ENCODE measurements at places on chromosomes 1 and 21.
A peak's percentile ranks its signal among the peaks of the same experiment; 100 is the strongest.

GRCh38 chr1:224498574-224499170 lies 64.1 kb upstream of the WDR26 start:
- peaks cover 52% of the 10 kb centered on the region for H3K4me1 ChIP-seq
- peak overlapping the region; percentile 91 for H3K27ac ChIP-seq
- DNase-seq, result peak; percentile 46
- peaks cover 6% of the 10 kb centered on the region for H3K27me3 ChIP-seq
- no peaks in the 10 kb centered on the region for H3K36me3 ChIP-seq

DNA sequence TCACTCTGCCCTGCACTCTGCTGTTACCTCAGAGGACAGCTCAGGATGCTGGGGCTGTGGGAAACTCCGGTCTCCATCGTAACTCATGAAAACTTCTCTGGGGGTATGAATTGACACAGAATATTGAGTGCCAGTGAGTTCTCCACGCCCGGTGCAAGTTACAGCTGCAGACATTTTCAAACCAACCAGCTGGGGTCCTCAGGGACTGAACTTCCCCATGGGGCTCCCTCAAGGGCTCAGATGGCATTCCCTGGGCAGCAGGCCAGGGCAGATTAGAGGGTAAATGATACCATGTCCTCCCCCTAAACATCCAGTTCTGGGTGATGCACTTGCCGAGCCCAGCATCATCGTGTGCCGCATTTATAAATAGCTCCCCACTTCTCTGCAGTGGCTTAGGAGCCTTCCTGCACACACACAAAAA lies 27.8 kb upstream of the CCSAP start:
- H3K4me3 ChIP-seq, result no peak overlapping the region
- peaks cover 17% of the 10 kb centered on the region for H3K27me3 ChIP-seq

GRCh38 chr1:63261736-63262458 lies 60.5 kb upstream of the FOXD3 start:
- no peaks in the 10 kb centered on the region for H3K4me1 ChIP-seq
- peaks cover 41% of the 10 kb centered on the region for H3K27me3 ChIP-seq
- no peaks in the 10 kb centered on the region for H3K36me3 ChIP-seq
- no peak overlapping the region for H3K4me3 ChIP-seq

- H3K4me3 ChIP-seq, result no peak overlapping the region
- no peaks in the 10 kb centered on the region for H3K4me1 ChIP-seq
- no peak for DNase-seq
- H3K36me3 ChIP-seq, result no peaks in the 10 kb centered on the region
- H3K27ac ChIP-seq, result no peak overlapping the region
Observed at GRCh38 chr1:96660503-96660902, 61.1 kb upstream of the PTBP2 start.

GRCh38 chr1:114054148-114054547 lies 74.9 kb downstream of the OLFML3 start:
- DNase-seq, result no peak
- no peak overlapping the region for H3K4me3 ChIP-seq
- no peaks in the 10 kb centered on the region for H3K36me3 ChIP-seq
- no peak overlapping the region for H3K27ac ChIP-seq
- H3K4me1 ChIP-seq, result no peaks in the 10 kb centered on the region

DNA sequence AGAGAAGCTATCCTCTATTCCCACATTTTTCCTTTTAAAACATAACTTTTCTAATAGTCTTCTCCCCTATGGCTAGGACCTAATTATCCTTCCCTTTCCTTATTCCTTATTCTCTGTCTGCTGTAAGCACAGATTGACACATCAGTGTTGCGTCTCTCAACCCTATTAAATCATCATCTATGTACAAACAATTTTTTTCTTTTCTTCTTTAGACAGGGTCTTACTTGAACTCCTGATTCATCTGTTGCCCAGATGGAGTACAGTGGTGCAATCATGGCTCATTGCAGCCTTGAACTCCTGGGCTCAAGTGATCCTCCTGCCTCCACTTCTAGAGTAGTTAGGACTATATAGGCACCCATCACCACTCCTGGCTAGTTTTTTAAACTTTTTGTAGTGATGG lies 8.3 kb downstream of the KLHDC9 start:
- H3K36me3 ChIP-seq, result peaks cover 80% of the 10 kb centered on the region
- H3K27ac ChIP-seq, result no peak overlapping the region
- H3K27me3 ChIP-seq, result no peaks in the 10 kb centered on the region
- peaks cover 29% of the 10 kb centered on the region for H3K4me1 ChIP-seq
- DNase-seq, result no peak

DNA sequence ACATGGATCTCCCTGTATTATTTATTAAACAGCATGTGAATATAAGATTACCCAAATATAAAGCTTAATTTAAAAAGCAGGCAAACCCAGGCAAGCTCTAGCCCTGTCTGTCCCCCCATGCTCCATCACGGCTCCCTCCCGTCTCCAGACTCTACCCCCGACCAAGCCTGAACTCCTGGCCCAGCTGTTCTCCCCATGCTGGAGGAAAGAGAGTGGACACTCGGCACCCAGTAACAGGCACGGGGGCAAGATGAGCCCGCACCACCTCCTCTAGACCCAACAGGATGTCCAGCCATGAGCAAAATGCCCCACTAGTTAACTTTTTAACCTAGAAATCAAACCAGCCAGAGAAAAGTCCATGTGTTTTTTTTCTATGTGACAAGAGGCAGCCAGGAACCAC lies 19.3 kb downstream of the SLC19A1 start:
- no peaks in the 10 kb centered on the region for H3K27me3 ChIP-seq
- no peak overlapping the region for H3K4me3 ChIP-seq
- no peak overlapping the region for H3K27ac ChIP-seq

DNA sequence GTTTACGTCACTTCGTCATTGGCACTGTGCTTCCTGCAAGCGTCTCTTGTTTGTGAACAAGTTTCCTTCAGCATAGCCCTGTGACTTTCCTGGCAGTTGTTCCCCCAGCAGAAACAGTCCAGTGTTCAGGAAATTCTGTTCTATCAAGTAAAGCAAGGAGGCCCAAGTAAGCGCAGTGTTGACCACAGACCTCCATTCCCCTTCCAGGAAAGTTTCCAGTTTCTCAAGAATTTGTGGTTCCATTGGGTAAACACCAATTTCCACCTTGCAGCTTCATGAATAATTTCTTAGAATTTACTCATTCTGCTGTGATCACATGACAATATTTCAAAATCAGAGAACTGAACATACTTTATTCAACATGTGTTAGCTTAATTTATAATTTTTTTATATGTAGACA lies 88.5 kb upstream of the ETV3 start:
- peaks cover 48% of the 10 kb centered on the region for H3K27me3 ChIP-seq
- no peak for DNase-seq
- H3K36me3 ChIP-seq, result no peaks in the 10 kb centered on the region
- H3K27ac ChIP-seq, result no peak overlapping the region
- no peak overlapping the region for H3K4me3 ChIP-seq

DNA sequence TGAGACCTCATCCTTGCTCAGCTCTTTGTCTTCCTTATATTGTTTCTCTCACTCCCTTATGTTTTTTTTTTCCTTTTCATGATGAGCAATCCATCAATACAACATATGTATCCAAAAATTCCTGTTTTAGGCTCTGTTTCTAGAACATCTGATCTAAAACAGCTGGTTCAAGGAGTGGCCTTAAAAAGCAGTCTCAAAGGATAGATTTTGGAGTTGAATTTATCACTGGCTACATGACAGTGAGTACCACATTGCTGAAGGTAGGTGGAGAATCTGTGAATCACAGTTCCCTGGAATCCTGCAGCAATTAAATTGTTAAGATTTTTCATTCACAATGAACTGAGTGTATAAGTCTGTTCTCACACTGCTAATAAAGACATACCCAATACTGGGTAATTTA lies 155.8 kb upstream of the ADAMTS5 start:
- no peak overlapping the region for H3K27ac ChIP-seq
- H3K4me3 ChIP-seq, result no peak overlapping the region
- H3K4me1 ChIP-seq, result no peaks in the 10 kb centered on the region
- no peak for DNase-seq
- no peaks in the 10 kb centered on the region for H3K27me3 ChIP-seq

GRCh38 chr1:31238986-31239613 lies 587 bp downstream of the NKAIN1 start:
- peak overlapping the region; percentile 55 for H3K4me3 ChIP-seq
- H3K27me3 ChIP-seq, result peaks cover 67% of the 10 kb centered on the region
- no peaks in the 10 kb centered on the region for H3K36me3 ChIP-seq
- peak; percentile 32 for DNase-seq
- H3K27ac ChIP-seq, result no peak overlapping the region

DNA sequence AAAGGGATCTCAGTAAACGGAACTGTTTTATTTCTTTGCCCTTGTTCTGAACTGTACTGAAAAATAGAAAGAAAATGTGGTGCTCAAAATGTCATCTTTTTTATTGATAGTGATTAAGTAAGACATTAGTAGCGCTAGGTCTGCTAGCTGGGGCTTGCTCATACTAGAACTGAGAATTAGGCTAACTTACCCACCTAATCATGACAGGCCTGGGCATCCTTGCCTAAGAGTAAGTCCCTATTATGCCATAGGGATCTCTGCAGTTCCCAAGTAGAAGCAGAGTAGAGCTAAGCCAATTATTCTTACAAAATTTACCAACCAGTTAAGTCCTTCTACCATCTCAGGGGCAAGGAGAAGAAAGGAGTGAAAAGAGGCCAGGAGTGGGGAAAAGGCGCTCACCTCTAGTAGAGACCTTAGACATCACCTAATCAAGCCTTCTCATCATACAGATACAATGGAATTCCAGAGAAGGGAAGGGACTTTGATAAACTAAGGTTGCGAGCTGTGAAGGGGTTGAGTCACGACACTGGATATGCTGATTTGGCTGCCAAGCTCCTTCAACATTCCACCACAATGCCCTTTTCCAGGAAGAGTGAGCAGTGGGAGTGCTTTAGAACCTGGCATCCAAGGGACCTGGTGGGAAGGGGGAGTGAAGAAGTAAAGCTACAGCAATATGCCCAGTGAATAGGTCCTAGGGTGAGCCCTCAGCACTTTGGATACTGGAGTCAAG lies 27.7 kb upstream of the RPTN start:
- H3K4me1 ChIP-seq, result peaks cover 24% of the 10 kb centered on the region
- no peaks in the 10 kb centered on the region for H3K36me3 ChIP-seq
- DNase-seq, result no peak
- no peak overlapping the region for H3K27ac ChIP-seq

GRCh38 chr1:2987773-2988172 lies 33.5 kb upstream of the ACTRT2 start:
- H3K4me3 ChIP-seq, result no peak overlapping the region
- peak; percentile 5 for DNase-seq
- H3K4me1 ChIP-seq, result no peaks in the 10 kb centered on the region
- H3K27ac ChIP-seq, result no peak overlapping the region

DNA sequence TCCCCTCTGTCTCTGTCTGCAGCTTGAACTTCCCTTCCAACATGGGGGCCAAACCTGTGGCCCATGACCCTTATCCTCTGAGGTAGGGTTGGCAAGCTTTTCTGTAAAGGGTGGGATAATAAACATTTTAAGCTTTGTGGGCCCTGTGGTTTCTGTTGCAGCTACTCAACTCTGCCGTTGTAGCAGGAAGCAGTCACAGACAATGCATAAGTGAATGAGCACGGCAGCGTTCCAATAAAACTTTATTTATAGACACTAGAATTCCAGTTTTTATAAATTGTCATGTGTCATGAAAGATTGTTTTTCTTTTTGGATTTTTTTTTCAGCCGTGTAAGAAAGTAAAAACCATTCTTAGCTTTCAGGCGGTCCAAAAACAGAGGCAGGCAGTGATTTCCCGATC lies 18.2 kb upstream of the CDK18 start:
- no peak for DNase-seq
- H3K27ac ChIP-seq, result no peak overlapping the region
- peaks cover 63% of the 10 kb centered on the region for H3K27me3 ChIP-seq
- no peak overlapping the region for H3K4me3 ChIP-seq
- H3K36me3 ChIP-seq, result no peaks in the 10 kb centered on the region

GRCh38 chr1:230752407-230752806 lies 5.2 kb downstream of the CAPN9 start:
- H3K4me1 ChIP-seq, result peaks cover 2% of the 10 kb centered on the region
- no peaks in the 10 kb centered on the region for H3K36me3 ChIP-seq
- H3K27ac ChIP-seq, result no peak overlapping the region
- peaks cover 16% of the 10 kb centered on the region for H3K27me3 ChIP-seq
- no peak overlapping the region for H3K4me3 ChIP-seq
- no peak for DNase-seq

DNA sequence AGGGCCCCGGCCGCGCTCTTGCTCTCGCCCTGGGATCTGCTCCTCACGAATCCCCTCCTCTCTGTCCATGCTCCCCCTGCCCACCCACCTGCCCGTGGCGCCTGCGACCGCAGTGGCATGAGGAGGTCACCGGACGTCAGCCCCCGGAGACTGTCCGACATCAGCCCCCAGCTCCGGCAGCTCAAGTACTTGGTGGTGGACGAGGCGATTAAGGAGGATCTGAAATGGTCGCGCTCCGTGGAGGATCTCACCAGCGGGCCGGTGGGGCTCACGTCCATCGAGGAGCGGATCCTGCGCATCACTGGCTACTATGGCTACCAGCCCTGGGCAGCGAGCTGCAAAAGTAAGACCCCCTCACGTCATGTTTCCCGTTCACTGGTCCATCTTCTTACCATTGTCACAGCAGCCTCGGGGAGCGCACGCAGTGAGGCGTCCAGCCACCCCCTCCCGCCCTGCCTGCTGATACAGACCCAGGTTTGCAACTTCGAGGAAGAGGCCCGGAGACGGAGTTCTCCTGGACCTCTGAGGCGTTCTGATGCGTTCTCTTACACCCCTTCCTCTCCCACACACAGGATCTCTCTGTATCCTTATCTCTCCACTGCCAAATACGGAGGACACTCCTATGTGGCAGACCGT lies 1.1 kb downstream of the SLC35F3 start:
- H3K27me3 ChIP-seq, result peaks cover 65% of the 10 kb centered on the region
- no peaks in the 10 kb centered on the region for H3K36me3 ChIP-seq
- no peak for DNase-seq
- H3K4me1 ChIP-seq, result peaks cover 7% of the 10 kb centered on the region
- no peak overlapping the region for H3K4me3 ChIP-seq
- H3K27ac ChIP-seq, result no peak overlapping the region

DNA sequence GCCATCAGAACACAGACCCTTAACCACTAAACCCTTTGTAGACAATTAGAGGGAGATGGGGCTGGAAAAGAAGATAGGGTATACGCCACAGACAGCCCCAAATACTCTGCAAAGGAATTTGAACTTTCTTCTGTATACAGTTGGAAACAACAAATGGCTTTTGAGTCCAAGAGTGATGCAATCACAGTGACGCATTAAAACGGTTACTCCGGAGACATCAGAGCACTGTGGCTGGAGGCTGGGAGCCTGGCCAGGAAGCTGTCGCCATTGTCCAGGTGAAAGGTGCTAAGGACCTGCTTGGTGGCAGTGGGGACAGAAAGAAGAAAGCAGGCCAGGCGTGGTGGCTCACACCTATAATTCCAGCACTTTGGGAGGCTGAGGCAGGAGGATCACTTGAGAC lies 4.2 kb downstream of the FLAD1 start:
- no peak overlapping the region for H3K27ac ChIP-seq
- H3K27me3 ChIP-seq, result no peaks in the 10 kb centered on the region
- peaks cover 33% of the 10 kb centered on the region for H3K4me1 ChIP-seq
- DNase-seq, result no peak
- peaks cover 57% of the 10 kb centered on the region for H3K36me3 ChIP-seq

Measured in activated T-cell treated with anti-CD3 and anti-CD28 coated beads, Interleukin-2, amount 50 U/mL, for 24 hours (primary cell).